Smooth muscle cell of the coronary artery (primary cell): ENCODE measurements at places on chromosomes 1 and 21. TPM values are rescaled to one million over a fixed set of nuclear protein-coding genes. Genes with fewer than 3 reads are reported as not detected.

The PTPRU gene
- 7.2 and 45.0 TPM in 2 replicates for total RNA-seq

The CD1C gene
- total RNA-seq, result not detected in 2 replicates

The ARMH1 gene
- 0.60 and 3.5 TPM in 2 replicates for total RNA-seq

The JAK1 gene
- total RNA-seq, result 84.7 and 211 TPM in 2 replicates

The C1orf185 gene
- not detected in 2 replicates for total RNA-seq

The OLIG1 gene
- total RNA-seq, result not detected in 2 replicates

The LRRC3 gene
- total RNA-seq, result 0.12 and 0.38 TPM in 2 replicates

The TMCO2 gene
- total RNA-seq, result not detected in 2 replicates

The PCSK9 gene
- total RNA-seq, result 0.23 and 0.90 TPM in 2 replicates

The ANKRD45 gene
- not detected in 2 replicates for total RNA-seq

The OR2T11 gene
- total RNA-seq, result not detected in 2 replicates

The GPR52 gene
- 0.23 and 0.90 TPM in 2 replicates for total RNA-seq

The RNU1-3 gene
- 2,564 and 3,022 TPM in 2 replicates for total RNA-seq

The RNF187 gene
- total RNA-seq, result 53.4 and 126 TPM in 2 replicates

The MPL gene
- not detected in 2 replicates for total RNA-seq

The TCHHL1 gene
- not detected in 2 replicates for total RNA-seq

The GSTM1 gene
- total RNA-seq, result 6.1 and 8.8 TPM in 2 replicates

The PLA2G2F gene
- total RNA-seq, result not detected in 2 replicates

The CFHR4 gene
- total RNA-seq, result not detected in 2 replicates

The ORC1 gene
- under 0.01 and 1.9 TPM in 2 replicates for total RNA-seq

The MRPS21 gene
- 84.2 and 132 TPM in 2 replicates for total RNA-seq

The OLFML2B gene
- total RNA-seq, result 0.53 and 16.8 TPM in 2 replicates

The HMCN1 gene
- total RNA-seq, result 79.2 and 133 TPM in 2 replicates

The DEGS1 gene
- total RNA-seq, result 28.1 and 45.7 TPM in 2 replicates

The OLFML3 gene
- total RNA-seq, result 22.5 and 80.3 TPM in 2 replicates

The BECN2 gene
- not detected in 2 replicates for total RNA-seq

The CLCNKA gene
- 0.08 and 0.35 TPM in 2 replicates for total RNA-seq

The CPLANE2 gene
- total RNA-seq, result 9.0 and 10.9 TPM in 2 replicates

The RORC gene
- total RNA-seq, result not detected in 2 replicates

The ATAD3C gene
- under 0.01 and 0.15 TPM in 2 replicates for total RNA-seq

The YOD1 gene
- 3.4 and 5.9 TPM in 2 replicates for total RNA-seq

The C2CD4D gene
- 0.12 TPM in 1 of 2 replicates, not detected in the other for total RNA-seq

The CFAP126 gene
- total RNA-seq, result not detected in 2 replicates

The CLCA4 gene
- not detected in 2 replicates for total RNA-seq

The OR2M7 gene
- not detected in 2 replicates for total RNA-seq

The KCNQ4 gene
- not detected in 2 replicates for total RNA-seq

The ITLN1 gene
- total RNA-seq, result 0.30 and 0.35 TPM in 2 replicates

The RAP1GAP gene
- 0.12 and 0.23 TPM in 2 replicates for total RNA-seq

The MAN1A2 gene
- total RNA-seq, result 35.6 and 35.8 TPM in 2 replicates

The ECM1 gene
- 7.6 and 8.4 TPM in 2 replicates for total RNA-seq

The KLHDC8A gene
- total RNA-seq, result 0.08 TPM in 1 of 2 replicates, not detected in the other

The TSPEAR gene
- not detected in 2 replicates for total RNA-seq

The LY9 gene
- not detected in 2 replicates for total RNA-seq

The TBX19 gene
- total RNA-seq, result 0.53 and 1.4 TPM in 2 replicates

The LDLRAD1 gene
- total RNA-seq, result not detected in 2 replicates

The CELA3B gene
- total RNA-seq, result not detected in 2 replicates

The S100A5 gene
- total RNA-seq, result not detected in 2 replicates
